ENCODE measurements at places on chromosomes 7 and 10.

- DNase-seq = no peak
These were observed 46.5 kb downstream of the TSPAN15 start for GRCh38 chr10:69497611-69498390.

DNA sequence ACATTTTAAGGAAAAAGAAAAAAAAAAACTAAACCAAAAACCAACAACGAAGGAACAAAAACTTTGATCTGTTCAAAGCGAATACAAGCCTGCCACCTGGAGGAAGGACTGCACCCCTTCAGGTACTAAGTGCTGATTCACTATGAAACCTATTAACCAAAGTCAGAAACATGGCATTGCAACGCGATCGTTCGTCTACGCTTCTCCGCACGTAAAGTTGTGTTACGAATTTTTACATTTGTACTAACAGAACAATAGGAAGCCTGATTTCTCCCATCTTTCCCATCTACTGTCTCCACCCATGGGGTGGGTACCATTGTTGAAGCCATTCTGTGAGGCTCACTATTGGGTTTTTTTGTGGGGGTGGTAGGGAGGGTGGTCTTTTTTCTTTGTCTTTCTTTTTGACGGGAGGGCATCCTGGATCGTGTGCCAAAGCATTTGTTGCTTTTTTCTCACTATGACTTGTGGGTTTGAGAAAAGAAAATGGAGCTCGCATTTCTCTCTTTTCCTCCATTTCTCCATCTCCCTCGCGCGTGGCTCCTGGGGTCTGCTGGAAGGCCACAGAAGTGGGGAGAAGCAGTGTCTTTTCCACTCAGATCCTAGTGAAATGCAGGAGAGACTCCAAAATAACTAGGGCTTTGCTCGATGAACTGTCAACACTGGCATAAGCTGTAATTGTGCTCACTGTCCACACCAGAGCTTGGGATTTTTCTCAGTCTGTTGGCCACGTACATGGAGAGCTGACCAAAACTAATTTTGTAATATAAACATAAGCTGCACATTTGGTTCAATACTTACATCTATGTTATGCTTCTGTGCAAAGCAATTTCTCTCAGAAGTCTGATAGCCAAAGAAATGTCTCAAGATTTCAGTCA lies 100.9 kb upstream of the YAE1 start:
- DNase-seq = peak; percentile 50

- no peak for DNase-seq
These were observed 81.8 kb downstream of the DIP2C start for GRCh38 chr10:607545-608185.

- DNase-seq = no peak
These were observed 29.1 kb downstream of the ACTA2 start for GRCh38 chr10:88923520-88923919.

DNA sequence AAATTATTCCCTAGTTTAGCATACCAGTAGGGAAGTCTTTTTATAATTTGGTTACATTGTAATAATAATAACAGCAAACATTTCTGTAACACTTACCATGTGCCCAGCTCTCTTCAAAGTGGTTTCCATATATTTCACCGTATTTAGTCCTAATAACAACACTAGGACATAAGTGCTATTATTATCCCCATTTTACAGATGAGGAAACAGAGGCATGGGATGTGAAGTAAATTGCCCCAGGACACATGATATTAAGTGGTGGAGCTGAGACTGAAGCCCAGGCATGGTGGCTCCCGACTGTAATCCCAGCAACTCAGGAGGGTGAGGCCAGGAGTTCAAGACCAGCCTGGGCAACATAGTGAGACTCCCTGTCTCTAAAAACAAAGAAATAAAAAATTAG lies 5.1 kb downstream of the PHYH start:
- DNase-seq = no peak

GRCh38 chr10:112278871-112279270 lies 4.3 kb upstream of the TECTB start:
- DNase-seq = no peak

- DNase-seq = no peak
These were observed 299.7 kb downstream of the PLXDC2 start for GRCh38 chr10:20115894-20116293.

DNA sequence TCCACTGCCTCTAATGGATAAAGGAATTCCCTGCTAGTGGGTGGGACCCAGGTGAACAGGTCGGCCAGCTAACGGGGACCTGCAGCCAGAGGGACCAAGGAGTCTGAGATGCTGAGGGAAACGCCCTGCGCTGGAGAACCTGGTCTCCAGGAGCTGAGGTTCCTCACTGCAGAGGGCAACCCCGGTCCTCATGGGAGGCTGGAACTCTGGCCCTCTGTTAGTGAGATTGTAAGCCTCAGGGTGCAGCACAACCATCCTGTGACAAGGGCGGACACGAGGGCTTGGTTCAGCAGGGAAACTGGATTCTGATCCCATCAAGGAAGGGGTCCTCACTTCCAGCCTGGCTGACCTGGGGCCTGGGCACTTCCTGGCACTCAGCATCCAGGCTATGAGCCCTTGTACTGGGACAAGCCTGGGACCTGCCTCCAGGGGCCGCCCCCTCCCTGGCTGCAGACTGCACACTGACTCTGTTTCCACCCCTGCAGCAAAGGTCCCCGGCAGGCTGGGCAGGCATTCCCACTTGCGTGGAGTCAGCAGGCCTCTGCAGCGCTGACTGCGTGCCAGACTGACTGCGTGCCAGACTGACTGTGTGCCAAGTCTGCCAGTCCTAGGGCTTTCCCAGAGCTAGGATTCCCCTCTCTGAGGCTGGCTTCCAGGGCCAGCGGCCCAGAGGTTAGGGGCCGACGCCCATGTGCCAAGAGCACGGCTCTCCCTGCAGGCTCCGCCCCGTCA lies 143.2 kb downstream of the MAPK8 start:
- DNase-seq = no peak

- DNase-seq = no peak
These were observed 12.4 kb downstream of the CALY start for GRCh38 chr10:133324198-133324792.

- no peak for DNase-seq
These were observed 158.8 kb upstream of the KLF6 start for GRCh38 chr10:3943695-3944257.

DNA sequence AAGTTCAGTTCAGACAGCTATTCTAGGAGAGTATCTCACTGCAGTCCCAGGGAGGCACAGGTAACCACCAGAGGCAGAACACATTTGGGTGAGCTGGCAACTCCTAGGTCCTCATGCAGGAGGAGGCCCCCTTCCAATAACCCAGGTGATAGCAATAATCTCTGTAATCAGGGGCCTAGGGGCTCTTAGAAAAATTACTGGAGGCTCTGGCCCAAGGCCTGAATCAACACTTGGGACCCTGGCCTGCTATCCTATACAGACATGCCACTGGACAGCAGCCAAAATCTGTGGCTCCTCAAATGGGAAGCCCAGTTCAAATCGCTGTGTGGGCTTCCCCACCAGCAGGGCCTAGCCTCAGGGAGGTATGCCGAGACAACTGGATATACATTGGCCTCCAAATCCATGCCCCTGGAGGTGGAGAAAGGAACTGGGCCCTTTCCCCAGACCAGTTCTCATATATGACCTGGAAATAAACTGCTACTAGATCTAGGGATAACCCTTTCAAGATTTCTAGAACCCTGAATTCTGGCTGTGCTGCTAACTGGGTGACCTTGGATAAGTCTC lies 1.6 kb downstream of the AVPI1 start:
- no peak for DNase-seq

GRCh38 chr7:39816462-39817060 lies 133.5 kb upstream of the CDK13 start:
- DNase-seq = no peak

- no peak for DNase-seq
These were observed 51.8 kb upstream of the RHEB start for GRCh38 chr7:151571471-151571870.

DNA sequence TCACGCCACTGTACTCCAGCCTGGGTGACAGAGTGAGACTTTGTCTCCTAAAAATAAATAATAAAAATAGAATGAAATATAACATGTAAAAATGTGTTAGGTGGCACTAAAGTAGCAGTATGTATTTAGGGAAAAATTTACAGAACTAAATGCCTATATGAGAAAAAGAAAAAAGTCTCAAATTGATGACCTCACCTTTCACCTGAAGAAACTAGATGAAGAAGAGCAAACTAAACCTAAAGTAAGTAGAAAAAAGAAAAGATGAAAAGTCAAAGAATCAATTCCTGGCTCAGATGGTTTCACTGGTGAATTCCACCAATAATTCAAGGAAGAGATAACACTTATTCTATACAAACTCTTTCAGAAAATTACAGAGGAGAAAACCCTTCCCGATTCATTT lies 106.5 kb upstream of the NANOS1 start:
- no peak for DNase-seq

DNA sequence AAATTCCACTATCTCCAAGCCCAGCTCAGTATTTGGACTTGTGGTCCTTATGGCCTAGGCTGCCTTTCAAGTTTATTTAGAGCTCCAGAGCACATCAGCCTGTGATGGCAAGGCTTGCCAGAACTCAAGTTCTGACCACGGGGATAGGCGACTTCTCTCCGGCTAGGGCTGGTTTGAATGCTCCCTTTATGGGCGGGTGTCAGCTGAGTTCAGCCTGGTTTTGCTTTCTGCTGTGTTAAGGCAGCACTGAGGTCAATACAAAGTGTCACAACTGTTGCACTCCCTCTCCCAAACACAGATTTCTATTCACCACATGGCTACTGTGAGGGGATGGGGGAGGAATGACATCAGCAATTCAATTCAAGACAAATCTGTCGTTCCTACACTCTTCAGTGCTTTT lies 318.1 kb upstream of the MYO3A start:
- DNase-seq = no peak

- DNase-seq = no peak
These were observed 59.8 kb downstream of the GSDME start for GRCh38 chr7:24697416-24697815.

- DNase-seq = no peak
These were observed 25.6 kb downstream of the HPS6 start for GRCh38 chr10:102090772-102091171.

GRCh38 chr10:12938271-12938670 lies 63.2 kb downstream of the CCDC3 start:
- DNase-seq = peak; percentile 27

GRCh38 chr10:125727436-125727835 lies 7.9 kb downstream of the EDRF1 start:
- no peak for DNase-seq

- no peak for DNase-seq
These were observed 587.8 kb upstream of the POM121L12 start for GRCh38 chr7:52447581-52448180.

GRCh38 chr10:7046615-7047014 lies 364.2 kb downstream of the SFMBT2 start:
- no peak for DNase-seq

GRCh38 chr7:101911800-101912715 lies 94.6 kb downstream of the CUX1 start:
- no peak for DNase-seq

DNA sequence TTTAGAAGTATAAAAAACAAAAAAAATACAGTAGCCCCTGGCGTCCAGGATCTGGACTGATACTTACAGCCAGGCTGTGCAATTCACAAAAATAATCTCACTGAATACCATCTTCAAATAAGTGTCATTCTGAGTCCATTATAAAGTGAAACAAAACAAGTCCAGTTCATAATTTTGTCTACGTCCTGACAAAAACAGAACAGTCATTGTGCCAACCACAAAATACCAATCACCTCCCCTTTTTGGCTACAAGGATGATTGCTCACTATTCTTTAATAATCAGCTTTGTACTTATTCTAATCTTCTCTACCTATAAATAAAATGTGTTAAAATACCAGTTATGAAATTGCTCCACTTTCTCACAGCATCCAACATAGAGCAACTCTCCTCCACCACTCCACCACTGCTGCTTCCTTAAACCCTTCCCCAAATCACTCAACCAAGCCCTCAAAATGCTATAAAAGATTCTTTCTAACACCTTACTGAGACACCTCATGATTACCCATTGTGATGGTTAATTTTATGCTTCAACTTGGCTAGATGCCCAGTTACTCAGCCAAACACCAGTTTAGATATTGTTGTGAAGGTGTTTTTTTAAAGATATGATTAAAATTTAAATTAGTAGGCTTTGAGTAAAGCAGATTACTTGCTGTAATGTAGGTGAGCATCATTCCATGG lies 479.8 kb upstream of the SEMA3A start:
- no peak for DNase-seq

- DNase-seq = no peak
These were observed 61.0 kb upstream of the PAPSS2 start for GRCh38 chr10:87598700-87599099.

DNA sequence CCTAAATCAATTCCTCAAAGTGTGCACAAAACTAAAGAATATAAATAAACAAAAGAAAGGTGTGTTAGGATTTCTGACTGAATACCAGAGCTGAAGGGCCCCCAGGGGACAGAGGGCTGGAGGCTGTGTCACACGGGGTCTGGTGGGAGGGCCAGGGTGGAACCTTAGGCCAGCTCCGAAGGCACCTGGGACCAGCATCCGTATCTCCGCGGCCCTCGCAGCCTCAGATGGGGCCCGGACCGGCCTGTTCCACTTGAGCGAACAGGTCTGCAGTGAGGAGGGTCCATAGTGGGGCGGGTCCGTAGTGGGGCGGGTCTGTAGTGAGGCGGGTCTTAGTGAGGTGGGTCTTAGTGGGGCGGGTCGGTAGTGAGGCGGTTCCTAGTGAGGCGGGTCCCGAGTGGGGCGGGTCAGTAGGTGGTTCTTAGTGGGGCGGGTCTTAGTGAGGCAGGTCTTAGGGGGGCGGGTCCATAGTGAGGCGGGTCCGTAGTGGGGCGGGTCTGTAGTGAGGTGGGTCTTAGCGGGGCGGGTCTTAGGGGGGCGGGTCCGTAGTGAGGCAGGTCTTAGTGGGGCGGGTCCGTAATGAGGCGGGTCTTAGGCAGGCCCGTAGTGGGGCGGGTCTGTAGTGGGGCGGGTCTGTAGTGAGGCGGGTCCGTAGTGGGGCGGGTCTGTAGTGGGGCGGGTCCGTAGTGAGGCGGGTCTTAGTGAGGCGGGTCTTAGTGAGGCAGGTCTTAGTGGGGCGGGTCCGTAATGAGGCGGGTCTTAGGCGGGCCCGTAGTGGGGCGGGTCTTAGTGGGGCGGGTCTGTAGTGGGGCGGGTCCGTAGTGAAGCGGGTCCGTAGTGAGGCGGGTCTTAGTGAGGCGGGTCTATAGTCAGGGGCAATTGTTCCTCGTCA lies 15.1 kb downstream of the GPR146 start:
- DNase-seq = no peak

DNA sequence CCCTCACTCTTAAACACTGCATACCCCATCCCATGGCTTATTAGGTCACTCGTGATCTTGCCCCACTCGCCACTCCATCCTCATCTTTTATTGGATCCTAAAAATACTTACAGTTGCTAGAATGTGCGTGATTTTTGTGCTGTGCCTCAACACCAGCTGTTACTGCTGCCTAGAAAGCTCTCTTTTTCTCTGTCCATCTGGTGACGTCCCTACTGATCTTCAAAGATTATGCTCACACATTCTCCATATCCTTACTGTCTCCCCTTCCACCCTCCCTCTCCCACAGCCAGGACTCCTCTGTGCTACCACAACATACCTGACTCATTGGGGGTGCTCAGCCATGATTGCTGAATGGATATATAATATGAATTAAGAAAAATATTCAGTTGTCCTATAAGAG lies 42.0 kb downstream of the CDK6 start:
- DNase-seq = no peak
